ENCODE measurements at places on chromosomes 12 and 14.

DNA sequence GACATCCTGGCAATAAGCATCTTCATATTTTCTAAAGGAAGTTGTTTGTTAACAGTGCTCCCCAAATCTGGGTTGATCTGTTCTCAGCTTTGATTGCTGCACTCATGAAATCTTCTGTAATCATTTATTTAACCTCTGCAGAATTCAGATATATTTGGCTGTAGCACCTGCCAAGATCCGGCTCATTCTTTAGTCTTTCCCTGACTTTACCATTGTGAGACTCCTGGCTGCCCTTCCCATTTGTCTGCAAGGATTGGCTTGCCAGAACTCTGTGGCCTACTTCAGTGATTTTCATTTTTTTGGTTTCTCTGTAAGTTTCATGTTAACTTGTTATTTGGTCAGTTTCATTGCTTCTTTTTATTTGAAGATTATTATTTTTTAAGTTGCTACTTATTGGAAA lies 191.2 kb upstream of the PLXNC1 start:
- DNase-seq: no peak

- DNase-seq: no peak
Observed at GRCh38 chr12:47943623-47944340, 19.6 kb upstream of the TMEM106C start.

DNA sequence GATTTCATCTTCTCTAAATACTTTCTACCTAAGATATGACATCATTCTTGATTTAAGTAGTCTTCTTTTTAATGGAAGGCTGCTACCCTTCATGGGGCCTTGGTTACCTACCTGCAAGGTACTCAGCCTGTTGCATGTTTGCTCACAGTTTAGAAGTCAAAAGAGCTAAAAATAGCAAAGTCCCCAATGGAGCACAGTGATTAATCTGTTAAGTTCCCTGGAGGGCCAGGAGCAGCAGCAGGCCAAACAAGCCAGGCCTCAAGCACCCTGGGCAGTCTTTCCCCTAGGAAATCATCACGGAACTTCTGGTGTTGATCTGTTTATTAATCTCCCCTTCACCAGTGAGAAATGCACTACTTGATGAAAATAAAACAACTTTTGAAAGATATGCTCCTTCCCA lies 24.0 kb upstream of the SLC8A3 start:
- DNase-seq: no peak

- no peak for DNase-seq
Observed at GRCh38 chr14:72576258-72576657, 317.6 kb downstream of the DPF3 start.

GRCh38 chr12:40222247-40222646 lies 2.5 kb upstream of the LRRK2 start:
- DNase-seq: no peak

DNA sequence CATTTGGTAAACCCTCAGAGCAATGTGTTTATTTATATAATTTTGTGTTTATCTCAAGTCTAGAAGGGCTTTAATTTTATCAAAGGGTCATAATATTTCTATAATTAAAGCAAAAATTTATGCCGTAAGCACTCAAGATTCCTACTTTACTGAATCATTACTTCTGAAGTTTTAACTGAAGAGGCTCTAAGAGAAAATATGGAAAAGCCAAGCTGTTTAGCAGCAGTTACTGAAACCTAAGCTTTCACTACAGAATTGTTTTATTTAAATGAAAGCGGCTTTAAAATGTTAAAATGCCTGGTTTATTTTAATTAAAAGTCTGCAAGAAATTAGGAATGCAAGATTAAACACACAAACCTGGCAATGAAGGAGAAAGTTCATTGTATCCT lies 73.9 kb upstream of the BBS10 start:
- no peak for DNase-seq

DNA sequence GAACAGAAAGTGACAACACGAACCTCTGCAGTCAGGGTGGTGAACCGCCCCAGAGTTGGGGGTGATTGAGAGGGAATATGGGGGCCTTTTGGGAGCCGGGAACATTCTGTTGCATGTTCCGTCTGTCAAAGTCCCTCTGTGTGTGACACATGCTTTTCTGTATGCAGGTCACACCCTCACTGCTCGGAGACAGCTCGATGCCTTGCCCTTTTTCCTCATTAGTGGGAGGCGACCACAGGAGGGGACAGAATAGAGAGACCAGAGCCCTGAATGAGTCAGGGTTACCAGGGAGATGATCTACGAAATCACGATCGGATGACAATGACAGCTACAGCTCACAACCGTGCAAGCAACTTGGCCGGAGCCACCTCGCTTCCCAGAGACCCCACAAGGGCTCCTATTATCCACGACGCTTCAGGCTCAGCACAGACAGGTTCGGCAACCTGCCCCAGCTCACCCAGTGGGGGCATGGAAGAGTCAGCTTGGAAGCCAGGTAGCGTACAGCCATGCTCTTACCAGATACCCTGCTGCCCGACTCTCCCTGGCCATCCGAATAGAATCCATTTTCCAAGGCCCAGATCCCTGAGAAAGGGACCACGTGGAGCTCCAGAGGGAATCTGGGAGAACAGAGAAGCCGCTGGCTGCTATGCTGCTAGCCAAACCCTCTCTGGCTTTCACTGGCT lies 38.8 kb downstream of the TESC start:
- DNase-seq: no peak

Measured in NCI-H2029 (cell line).